ENCODE measurements at places on chromosomes 11 and 22. TPM values are rescaled to one million over a fixed set of nuclear protein-coding genes. Genes with fewer than 3 reads are reported as not detected.

DNA sequence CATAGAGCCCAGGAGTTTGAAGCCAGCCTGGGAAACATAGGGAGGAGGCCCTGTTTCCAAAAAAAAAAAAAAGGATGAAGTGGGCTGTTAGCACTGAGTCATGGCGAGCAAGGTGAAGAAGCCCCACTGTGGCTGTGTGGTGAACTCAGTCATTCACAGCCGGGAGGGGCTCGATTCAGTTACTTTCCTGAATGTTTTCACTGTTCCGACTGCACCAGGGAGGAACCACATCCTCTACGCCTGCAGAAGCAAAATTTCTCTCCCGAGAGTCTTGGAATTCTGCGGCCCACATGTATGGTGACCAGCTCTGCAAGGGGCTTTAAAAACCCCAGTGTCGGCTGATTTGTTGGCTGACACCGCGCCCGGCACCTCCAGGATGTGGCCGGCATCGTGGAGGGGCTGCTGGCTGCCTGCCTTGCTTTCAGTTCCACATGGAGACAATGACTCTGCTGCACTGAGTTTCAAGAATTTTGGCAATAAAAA lies 27.8 kb upstream of the GRAMD4 start:
- DNase-seq, result no peak

DNA sequence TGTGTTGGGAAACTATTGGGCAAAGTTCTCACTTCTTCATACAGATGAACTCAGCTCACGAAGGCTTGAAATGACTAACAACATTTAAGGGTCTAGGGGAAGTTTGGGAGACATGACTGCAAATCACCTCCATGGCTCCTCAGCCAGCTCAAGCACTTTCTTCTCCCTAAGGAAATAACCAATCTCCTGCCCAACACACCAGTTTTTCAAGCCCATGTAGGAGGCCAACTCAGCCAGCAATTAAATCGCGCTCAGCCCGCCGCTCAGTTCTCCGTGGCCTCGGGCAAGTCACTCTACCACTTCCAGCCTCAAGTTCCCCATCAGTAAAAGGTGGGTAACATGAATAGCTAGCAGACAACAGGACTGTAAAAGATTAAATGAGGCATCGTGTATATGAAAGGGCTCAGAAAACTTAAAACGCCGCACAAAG lies 796 bp downstream of the POLDIP3 start:
- DNase-seq, result no peak

GRCh38 chr11:117997823-117998579 lies 11.8 kb downstream of the IL10RA start:
- no peak for DNase-seq

DNA sequence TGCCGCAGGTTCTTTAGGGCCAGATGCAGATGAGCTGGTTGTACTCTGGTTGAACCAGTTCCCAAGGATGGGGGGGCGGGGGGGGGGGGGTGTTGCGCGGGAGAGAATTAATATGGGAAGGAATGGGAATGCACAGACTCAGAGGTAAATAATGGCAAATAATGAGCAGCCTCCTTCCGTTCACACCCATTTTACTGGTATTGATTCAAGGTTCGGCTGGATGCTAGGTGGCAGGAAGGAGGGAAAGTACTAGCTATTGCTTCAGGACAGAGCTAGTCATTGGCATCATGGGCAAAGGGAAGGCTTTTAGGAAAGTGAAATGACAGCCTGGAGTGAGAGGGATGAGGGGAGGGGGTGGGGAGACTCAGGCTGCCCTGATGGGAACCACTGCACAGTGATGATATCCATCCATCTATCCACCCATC lies at the start of gene VSTM5:
VSTM5 (minus strand) TSS at position 25 of the 425 bp plus-strand sequence. CDS start 116 bp downstream, outside the sequence.
- DNase-seq, result no peak

DNA sequence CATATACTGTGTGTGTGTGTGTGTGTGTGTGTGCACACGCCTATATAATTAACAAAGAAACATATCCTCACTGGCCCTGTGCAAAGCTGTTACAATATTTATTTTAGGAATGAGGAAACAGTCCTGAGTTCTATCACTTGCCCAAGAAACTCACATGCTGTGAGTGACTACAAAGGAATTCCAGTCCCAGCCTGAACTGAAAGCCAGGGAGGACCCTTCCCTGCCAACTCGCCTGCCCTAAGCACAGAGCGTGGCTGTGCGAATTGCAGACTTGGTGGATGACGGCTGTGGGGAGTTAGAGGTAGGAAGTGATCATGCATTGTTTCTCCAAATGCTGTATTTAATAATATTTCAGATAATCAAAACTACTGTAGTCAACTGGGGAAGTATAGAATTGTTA lies 26.4 kb upstream of the CD5 start:
- DNase-seq, result no peak

DNA sequence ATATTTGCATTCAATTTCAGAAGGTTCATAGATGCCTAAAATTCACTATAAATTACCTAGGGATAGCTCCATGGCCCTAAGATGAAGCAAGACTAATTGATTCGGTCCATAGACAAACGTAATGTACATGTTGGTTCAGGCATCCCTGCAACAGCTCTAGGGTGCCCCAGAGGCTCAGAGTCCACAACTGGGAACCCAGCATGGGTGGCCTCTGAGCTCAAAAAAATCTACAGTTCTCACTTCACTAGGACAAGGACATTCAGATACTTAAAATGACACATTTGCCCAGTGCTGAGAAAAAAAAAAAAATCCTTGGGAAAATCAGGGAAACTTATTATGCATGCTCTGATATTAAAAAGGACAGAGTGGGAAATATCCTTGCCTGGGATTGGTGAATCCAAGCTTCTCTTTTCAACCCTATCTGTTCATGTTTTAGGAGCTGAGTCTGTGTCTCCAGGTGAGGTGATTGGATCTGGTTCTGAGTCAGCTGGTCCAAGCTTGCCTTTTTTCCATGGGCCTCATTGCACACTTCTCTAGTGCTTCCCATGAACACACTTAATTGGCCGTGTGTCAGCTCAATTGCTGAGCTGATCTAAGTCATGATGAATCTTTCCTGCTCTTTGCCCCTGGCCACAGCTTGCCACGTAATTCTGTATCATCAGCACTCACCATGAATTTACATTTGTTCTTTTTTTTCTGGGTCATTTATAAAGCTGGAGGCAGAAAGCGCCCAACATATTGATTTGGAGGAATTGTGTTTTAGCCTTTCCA lies 116.3 kb upstream of the RCN1 start:
- DNase-seq, result no peak

CTSW gene
- 1.8 TPM for total RNA-seq

- DNase-seq, result no peak
Observed at GRCh38 chr11:120525261-120526171, 14.0 kb downstream of the GRIK4 start.

- DNase-seq, result no peak
Observed at GRCh38 chr22:25651332-25652085, 87.0 kb downstream of the GRK3 start.

UQCR10 gene
- total RNA-seq, result 73.6 TPM

DNA sequence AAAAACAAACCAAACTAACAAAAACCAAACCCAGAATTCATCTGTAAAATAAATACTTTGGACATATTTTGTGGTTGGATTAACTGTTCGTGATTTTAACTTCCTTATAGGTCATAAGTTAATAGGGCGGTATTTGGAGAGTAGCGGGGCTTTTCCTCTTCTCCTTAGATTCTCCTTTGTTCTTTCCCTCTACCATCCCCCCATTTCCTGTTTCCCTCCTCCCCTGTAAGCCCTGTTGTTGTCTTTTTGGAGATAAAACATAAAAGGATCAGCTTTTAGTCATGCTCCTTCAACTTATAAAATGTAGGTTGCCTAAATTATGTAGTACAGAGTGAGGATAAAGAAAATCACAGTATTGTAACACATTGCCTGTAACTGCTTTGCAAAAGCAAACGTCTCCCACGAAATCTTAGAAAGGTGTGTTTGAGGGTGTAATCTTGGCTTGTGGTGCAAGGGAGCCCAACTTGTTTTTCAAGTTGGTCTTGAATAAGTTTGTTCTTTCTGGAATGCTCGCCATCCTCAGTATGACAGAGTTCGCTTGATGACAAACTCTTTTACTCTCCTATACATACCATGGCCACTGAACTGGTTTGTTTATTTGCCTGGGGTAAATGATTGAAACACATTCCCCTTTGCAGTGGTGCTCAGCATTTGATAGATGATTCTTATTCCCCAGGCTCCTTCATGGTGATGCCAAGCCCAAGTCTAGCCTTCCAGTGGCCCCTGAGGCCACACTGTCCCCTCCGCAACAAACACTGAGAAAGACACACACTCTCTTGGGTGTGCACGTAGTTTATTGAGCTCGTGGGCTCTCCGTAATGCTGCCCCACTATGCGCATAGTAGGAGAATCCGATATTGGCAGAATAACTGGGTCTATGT lies 49.4 kb downstream of the TEAD1 start:
- no peak for DNase-seq

PTGDR2 gene
- total RNA-seq, result 1.1 TPM

UEVLD gene
- 46.5 TPM for total RNA-seq

MYO7A gene
- 13.4 TPM for total RNA-seq

GLB1L2 gene
- total RNA-seq, result 2.8 TPM

FAM181B gene
- total RNA-seq, result not detected

MRE11 gene
- 10.4 TPM for total RNA-seq

CFL1 gene
- total RNA-seq, result 651 TPM

GRCh38 chr11:3080104-3080503 lies 22.9 kb upstream of the CARS1 start:
- no peak for DNase-seq

DNA sequence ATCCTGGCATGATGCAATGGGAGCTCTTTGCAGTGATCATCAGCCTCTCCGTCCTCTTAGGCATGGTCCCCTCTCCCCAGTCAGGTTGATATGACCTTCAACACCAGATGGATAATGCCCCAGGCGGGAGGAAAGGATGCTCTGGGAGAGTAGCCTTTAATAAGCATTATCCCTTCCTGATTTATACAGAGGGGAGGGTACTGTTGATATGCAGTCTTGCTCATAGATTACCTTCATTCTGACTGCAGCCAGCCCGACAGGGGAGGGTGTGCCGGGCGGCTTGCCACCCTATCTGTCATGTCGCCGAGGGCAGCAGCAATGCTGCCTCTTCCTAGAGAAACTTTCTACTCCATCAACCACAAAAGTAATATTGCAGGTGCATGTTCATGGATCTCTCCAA lies 497.4 kb downstream of the OPCML start:
- DNase-seq, result no peak

- DNase-seq, result no peak
Observed at GRCh38 chr11:73249853-73250783, 22.0 kb upstream of the P2RY6 start.

OR5F1 gene
- not detected for total RNA-seq

MLC1 gene
- not detected for total RNA-seq

PHF21A gene
- 23.4 TPM for total RNA-seq

- DNase-seq, result no peak
Observed at GRCh38 chr11:134207538-134208239, 16.1 kb downstream of the NCAPD3 start.

MAPK12 gene
- total RNA-seq, result 18.4 TPM

DNA sequence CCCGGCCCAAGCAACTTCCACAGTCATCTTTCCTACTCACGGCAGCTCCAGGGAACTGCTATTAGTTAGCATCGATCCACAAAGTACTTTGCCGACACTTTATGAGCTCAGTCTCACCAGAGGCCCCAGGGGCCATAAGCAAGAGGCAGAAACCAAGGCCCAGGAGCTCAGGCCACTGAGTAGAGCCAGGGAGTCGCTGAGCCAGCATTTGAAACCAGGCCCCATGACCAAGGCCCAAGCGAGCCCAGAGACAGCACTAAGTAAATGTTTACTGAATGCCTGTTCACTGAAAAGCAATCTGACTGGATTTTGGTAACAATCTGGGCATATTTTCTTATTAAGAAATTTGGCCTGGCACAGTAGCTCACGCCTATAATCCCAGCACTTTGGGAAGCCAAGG lies 43.3 kb downstream of the ARRB1 start:
- DNase-seq, result no peak

DNA sequence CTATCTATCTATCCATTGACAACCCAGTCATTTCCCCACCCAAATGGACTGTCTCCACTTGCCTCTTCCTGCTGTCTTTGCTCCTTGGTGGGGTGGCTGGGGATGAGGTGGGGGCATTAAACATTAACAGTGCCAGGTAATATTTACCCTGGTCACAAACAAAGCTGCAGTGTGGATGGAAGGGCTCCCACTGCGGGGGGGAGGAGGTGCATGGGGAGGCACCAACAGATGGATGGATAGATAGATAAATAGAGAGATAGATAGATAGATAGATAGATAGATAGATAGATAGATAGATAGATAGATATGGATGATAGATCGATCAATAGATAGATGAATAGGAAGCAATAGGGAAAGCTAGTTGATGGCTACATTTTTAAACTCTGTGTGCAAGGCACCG lies 2.3 kb upstream of the FXYD2 start:
- no peak for DNase-seq

- no peak for DNase-seq
Observed at GRCh38 chr22:47627556-47628253, 865.3 kb downstream of the TBC1D22A start.

ASPHD2 gene
- total RNA-seq, result 0.46 TPM

NRGN gene
- total RNA-seq, result 3.2 TPM

DNA sequence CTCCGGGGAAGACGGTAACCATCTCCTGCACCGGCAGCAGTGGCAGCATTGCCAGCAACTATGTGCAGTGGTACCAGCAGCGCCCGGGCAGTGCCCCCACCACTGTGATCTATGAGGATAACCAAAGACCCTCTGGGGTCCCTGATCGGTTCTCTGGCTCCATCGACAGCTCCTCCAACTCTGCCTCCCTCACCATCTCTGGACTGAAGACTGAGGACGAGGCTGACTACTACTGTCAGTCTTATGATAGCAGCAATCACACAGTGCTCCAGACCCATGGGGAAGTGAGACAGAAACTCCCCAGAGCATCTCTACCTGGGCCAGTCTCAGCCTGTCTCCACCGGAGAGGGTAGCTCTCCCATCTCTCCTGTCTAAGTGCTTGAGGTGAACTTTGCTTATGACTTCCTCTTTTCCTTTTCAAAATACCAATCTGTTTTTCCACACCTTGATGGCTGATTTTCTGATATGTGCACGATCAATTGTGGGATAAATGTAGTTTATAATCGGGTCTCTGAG lies 48.5 kb upstream of the VPREB1 start:
- DNase-seq, result no peak

DNA sequence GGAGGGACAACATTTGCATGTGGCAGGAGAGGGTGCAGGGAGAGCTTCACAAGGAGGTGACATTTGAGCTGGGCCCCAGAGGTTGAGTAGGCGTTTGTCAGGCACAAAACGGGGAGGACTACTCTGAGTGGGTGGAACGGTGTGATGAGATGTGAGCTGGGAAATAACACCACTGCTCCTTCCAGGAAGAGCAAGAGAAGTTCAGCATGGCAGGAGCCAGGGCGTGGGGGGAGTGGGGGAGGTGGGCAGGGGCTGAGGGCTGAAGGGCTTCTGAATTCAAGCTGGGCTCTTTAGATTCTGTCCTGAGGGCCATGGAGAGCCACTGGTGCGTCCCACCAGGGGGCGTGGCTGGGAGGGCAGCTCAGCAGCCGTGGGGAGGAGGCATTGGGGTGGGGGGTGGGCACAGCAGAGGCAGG lies 54.2 kb downstream of the OTOG start:
- no peak for DNase-seq

TIRAP gene
- 7.5 TPM for total RNA-seq

- DNase-seq, result no peak
Observed at GRCh38 chr11:8634498-8634897, 40.5 kb upstream of the STK33 start.
